Stimulated activated CD8-positive, alpha-beta memory T cell treated with anti-CD3 and anti-CD28 coated beads, Interleukin-4, amount 100 ng/mL, for 4 hours (primary cell): ENCODE measurements at places on chromosomes 6 and 20.

- no peak for DNase-seq
Observed at GRCh38 chr6:10390495-10391298, 24.2 kb downstream of the TFAP2A start.

GRCh38 chr6:814378-815347 is 121.7 kb upstream of the EXOC2 start:
- DNase-seq: no peak

- DNase-seq: no peak
Observed at GRCh38 chr6:20954315-20954714, 420.1 kb downstream of the CDKAL1 start.

- no peak for DNase-seq
Observed at GRCh38 chr20:23668477-23668951, 20.3 kb downstream of the CST4 start.

- no peak for DNase-seq
Observed at GRCh38 chr20:38116409-38117165, 48.5 kb downstream of the TGM2 start.

- DNase-seq: no peak
Observed at GRCh38 chr6:85092226-85092625, 327.8 kb upstream of the TBX18 start.

- DNase-seq: no peak
Observed at GRCh38 chr20:20003031-20003954, 13.9 kb upstream of the NAA20 start.

DNA sequence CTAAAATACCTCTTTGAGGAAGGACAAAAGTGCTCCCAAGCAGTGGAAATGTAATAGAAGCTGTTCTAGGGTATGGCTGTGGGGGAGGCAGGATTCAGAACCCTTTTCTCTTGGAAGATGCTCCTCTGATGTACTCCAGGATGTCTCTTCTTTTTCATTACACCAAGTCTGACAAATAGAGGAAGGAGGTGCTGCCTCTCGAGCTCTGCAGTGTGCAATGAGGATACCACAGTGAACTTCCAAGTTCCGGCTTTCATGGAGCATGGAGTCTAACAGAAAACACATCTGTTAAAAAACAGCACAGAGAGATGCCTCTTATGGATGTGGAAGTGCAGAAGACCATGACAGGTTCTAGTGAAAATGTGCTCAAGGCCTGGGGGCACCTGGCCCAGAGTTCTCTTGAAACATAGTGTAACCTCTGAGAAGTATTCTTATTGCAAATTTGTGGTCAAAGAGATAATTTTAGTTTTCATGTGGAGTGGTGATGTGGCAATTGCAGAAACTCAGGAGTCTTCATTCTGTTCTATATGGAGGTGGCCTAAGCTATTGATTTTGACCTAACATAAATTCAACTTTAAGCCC is 362.0 kb upstream of the CITED2 start:
- DNase-seq: no peak

GRCh38 chr6:23111984-23112383 is 542.6 kb downstream of the HDGFL1 start:
- no peak for DNase-seq

GRCh38 chr6:169824021-169824420 is 72.6 kb downstream of the ERMARD start:
- no peak for DNase-seq
